ENCODE measurements at places on chromosomes 12 and 14.

- no peak for DNase-seq
Measured at GRCh38 chr14:86038387-86039042, 508.6 kb downstream of the FLRT2 start.

DNA sequence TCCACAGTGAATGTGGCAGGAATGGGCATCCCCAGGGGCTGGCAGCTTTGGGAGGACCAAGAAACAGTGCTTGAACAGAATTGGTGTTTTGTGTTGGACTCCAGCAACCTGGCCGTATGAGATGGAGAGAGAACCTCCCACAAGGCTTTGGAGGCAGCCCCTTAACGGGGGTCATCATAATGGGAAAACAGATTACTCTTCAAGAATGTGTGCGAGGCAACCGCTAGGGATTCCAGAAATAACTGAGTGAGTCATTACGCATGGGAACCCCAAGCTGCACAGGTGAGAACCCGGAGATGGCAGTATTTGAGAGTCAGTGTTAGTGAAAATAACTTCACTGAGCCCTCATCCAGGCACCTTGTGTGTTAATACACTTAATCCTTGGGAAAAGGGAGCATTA is 567.8 kb upstream of the TBX3 start:
- no peak for DNase-seq

- no peak for DNase-seq
Measured at GRCh38 chr14:67420102-67420739, 8.3 kb upstream of the PLEK2 start.

DNA sequence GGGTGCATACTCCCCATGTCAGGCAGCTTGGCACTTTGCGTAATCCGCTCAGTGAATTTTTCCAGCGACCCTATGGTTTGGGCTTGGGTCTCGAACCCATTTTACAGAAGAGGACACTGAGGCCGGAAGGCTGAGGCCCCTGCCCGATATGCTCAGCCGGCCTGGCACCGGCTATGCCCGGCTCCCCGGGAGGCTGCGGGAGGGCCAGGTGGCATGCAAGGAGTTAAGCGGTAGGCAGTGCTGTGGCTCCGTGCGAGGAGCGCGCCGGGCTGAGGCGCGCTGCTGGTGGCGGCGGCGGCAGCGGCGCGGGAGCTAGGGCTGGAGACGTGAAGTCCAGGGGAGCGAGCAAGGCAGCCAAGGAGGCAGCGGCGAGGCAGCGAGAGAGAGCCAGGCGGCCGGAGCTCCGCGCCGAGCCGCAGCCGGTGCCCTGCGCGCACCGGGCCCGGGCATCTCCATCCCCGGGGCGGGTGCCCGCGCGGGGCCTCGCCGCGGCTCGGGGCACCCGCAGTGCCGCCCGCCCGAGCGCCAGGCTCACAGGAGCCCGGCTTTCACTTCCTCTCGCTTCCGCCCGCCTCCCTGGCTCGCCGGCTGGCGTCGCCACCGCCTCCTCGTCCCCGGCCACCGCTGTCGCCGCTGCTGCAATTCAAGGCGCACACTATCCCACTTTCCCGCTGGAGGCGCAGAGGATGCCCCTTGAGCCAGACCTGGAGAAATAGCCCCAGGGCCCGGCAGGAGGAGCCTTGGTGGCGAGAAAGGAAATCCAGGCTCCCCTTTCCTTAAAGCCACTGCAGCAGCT is at the start of gene WSCD2:
TSS of gene WSCD2 (plus strand) at position 272 of the 796 bp plus-strand sequence. CDS start 66,545 bp downstream, outside the sequence.
- no peak for DNase-seq

- no peak for DNase-seq
Measured at GRCh38 chr14:44131861-44132260, 375.2 kb downstream of the FSCB start.

- no peak for DNase-seq
Measured at GRCh38 chr12:83634726-83635267, 948.1 kb downstream of the TMTC2 start.

DNA sequence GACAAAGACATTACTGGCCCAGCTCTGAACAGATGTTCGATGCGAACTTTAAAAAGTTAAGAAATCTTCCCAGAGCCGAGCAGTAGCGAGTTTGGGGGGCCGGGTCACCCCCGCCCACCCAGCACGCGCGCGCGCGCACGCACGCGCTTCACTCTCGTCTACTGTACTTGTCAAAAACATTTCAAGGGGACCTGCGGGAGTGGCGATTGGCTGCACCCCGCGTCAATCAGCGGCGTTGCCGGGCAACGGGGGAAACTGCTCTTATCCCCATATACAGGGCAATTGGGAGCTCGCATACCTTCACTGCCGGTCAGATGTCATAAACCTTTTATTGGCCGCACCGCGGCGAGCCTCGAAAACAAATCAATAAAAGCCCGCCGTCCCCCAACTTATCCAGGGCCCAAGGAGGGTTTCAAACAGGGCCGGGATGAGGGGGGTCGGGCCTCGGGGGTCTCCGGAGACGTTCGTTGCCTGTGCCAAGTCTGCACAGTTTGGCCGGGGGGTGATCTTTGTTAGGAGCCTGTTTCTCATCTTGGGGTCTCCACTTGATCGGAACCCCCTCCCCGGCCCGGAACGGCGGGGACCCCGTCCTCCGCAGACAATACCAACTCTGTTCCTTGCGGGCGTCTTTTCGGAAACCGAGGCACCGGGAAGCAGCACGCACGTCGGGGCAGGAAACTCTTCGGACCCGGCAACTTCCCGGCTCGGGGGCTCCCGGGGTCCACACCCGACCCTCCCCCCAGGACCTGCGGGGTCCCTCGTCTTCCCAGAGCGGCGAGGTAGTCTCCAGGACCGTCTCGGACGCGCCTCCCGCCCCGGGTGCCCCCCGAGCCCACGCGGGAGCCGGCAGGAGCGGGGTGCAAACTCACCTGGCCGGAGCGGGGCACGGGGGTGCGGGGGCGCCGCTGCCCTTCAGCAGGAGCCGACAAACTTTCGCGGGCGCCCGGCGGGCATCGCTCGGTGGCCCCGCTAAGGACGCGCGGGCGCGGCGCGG is 734 bp downstream of the FOXN3 start:
- DNase-seq: peak; percentile 98

GRCh38 chr12:4246116-4246515 is 27.4 kb upstream of the CCND2 start:
- DNase-seq: no peak

- DNase-seq: no peak
Measured at GRCh38 chr12:55067701-55068100, 47.9 kb downstream of the NEUROD4 start.

GRCh38 chr12:1534748-1535147 is 59.6 kb downstream of the FBXL14 start:
- DNase-seq: no peak

DNA sequence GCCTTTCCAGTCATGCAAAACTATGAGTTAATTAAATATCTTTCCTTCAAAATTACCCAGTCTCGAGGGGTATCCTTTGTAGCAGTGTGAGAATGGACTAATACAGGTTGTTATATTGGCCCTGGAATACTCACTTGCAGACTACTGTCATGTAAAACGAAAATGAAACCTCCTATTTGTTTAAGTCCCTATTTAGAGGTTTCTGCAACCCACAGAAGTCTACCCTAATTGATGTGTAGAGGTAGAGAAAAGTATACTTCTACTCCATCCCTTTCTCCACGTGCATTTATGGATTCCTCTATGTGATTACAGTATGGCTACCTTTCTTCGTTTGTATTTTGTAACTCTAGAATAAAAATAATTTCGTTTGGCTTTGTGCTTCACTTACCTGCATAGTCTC is 371.1 kb downstream of the FSCB start:
- DNase-seq: no peak

DNA sequence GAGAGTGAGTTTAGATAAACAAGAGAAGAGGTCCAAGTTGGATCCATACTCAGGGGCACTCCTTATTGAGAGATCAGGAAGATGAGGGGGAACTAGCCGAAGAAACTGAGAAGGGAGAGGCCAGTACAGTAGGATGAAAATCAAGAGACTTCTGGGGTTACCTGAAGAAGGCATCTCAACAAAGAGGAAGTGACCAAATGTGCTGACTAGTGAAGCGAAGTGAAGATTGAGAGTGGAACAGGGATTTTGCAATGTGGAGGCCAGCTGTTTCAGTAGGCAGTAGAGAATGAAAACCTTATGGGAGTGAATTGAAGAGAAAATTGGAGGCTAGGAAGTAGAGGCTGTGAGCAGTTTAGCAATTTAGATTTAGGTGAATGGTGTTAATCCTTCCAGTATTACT is 153.0 kb downstream of the SYNE2 start:
- DNase-seq: no peak

GRCh38 chr12:79439175-79439825 is 251.5 kb downstream of the PAWR start:
- no peak for DNase-seq

DNA sequence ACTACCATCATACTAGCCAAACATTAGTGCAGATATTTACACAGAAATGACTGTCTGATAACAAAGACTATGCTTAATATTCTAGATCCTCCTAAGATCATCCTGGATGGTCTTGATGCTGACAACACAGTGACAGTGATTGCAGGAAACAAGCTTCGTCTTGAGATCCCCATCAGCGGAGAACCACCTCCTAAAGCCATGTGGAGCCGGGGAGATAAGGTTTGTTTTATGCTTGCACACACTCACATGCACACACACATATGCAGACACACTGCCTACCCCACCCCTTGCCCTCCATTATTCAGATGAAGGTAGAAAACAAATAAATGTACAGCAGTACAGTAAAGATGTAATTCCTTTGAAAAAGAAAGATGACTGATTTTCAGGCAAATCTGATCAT is 44.4 kb upstream of the CHPT1 start:
- DNase-seq: no peak

DNA sequence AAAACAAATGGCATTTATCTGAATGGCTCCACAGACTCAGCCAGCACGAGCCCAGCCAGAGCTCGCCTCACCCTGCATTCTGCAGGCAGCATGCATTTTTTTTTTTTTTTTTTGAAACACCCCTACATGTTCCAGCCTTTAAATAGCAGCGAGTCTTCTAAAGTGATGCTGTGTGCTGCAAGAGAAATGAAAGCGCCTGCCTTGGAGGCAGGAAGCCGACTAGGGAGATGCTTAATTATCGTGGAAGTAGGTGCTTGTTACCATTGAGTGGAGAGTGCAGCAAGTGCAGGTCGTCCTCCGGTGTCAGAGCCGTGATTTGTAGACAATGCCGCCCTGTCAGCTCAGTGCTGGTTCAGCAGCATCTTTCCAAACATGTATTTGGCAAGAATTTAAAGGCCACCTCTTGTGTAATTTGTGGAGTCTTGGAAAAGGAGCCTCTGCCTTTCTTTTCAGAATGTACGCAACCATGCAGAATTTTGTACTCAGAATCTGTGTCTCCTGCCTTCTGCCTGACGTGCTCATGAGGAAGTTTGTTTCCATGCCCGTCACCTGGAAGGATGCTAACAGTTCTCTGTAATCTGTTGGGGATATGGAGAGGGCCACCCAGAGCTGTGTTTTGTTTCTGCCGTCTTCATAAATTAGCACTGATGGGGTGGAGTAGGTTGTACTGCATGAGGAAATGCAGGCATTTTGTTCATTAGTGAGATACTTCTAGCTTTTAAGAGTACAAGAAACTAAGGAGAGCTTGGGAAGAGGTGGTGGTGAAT is 345.9 kb upstream of the RGS6 start:
- no peak for DNase-seq

GRCh38 chr12:46472893-46473633 is 100.5 kb upstream of the SLC38A2 start:
- no peak for DNase-seq

Data from activated naive CD4-positive, alpha-beta T cell (primary cell).